ENCODE measurements at places on chromosomes 7 and 10. TPM values are rescaled to one million over a fixed set of nuclear protein-coding genes. Genes with fewer than 3 reads are reported as not detected.

The EPO gene
- not detected for total RNA-seq

DNA sequence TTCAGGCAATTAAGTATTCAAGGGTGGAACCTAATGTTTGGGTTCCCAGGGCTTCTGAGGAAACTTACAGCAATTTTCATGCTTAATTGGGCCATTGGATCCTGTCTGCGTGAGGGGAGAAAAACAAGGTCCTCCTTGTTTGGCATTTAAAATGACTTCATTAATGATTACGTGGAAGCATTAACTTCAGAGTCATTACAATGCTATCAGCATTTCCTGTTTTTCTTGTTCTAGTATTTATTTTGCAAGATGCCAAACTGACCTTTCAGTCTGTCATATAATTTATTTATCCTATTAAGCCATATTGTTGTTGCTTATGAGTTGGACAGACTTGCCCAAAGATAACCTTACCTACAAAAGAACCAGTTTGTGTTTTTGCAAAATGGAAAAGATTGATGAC is 324.1 kb upstream of the LRRN3 start:
- no peak overlapping the region for H3K27ac ChIP-seq
- H3K27me3 ChIP-seq, result no peaks in the 10 kb centered on the region
- no peaks in the 10 kb centered on the region for H3K4me1 ChIP-seq
- DNase-seq, result no peak
- H3K36me3 ChIP-seq, result no peaks in the 10 kb centered on the region

DNA sequence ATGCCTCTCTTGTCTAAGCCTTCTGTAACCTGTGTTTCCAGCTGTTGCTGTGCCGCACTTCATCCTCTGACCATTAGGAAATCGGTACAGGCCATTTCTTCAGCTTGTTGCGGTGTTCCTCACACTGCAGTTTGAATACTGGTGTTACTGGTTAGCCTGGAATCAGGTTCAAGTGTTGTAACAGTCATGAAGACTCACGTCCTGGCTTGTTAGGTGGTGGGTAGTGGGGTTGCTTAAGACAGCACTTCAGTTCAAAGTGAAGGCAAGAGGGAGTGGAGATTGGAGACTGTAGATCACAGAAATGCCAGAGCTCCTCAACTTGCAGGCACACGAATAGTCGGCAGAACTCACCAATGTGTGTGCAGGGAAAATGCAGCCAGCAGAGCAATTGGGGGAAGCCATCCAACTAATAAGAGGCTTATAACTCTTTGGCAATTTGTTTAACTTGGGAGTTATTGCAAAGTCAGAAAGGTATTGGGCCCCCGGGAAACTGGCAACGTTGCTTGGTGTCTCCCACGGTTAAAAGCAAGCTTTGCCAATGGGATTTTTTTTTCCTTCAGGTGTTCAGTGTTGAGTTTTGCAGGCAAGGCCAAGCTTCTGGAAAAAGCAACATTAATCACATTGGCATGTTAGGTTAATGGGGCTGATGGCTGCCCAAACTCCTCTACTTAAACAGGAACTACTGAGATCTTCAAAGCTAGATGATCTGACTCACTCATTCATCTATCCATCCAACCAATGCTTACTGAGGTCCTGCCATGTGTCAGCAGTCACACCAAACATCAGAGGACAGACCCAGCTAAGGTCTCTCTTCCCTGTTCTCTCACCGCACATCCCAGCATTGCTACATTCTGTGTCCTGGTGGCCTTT is 380.9 kb downstream of the GATA3 start:
- no peaks in the 10 kb centered on the region for H3K27me3 ChIP-seq
- H3K36me3 ChIP-seq, result no peaks in the 10 kb centered on the region
- no peaks in the 10 kb centered on the region for H3K4me1 ChIP-seq

- no peaks in the 10 kb centered on the region for H3K36me3 ChIP-seq
- no peak overlapping the region for H3K4me3 ChIP-seq
- H3K27ac ChIP-seq, result peak overlapping the region; percentile 67
- H3K27me3 ChIP-seq, result no peaks in the 10 kb centered on the region
- H3K4me1 ChIP-seq, result peaks cover 10% of the 10 kb centered on the region
- DNase-seq, result peak; percentile 5
Observed at GRCh38 chr7:131072505-131073091, 255.1 kb upstream of the MKLN1 start.

DNA sequence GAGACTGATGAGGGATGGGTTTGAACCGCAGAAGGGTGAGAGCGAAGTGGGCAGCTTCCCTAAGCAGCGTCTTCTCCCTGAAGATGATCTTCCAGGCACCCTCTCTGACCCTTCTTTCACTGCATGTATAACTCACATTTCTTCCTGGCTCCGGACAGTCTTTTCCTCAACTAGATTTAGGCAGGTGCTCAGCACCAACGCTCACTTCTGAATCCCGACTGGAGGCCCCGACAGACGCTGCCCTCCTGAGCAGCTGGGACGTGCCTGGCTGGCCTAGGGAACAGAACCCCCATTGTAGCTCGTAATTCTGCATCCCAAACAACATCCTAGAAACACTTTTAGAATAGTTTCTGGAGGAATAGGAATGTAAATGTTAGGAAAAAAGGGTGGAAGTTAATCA is 206.6 kb downstream of the DIP2C start:
- H3K36me3 ChIP-seq, result no peaks in the 10 kb centered on the region
- no peaks in the 10 kb centered on the region for H3K27me3 ChIP-seq
- no peaks in the 10 kb centered on the region for H3K4me1 ChIP-seq
- no peak overlapping the region for H3K27ac ChIP-seq
- DNase-seq, result no peak
- H3K4me3 ChIP-seq, result no peak overlapping the region

The LIPF gene
- not detected for total RNA-seq

The PNLIPRP2 gene
- total RNA-seq, result not detected

- no peaks in the 10 kb centered on the region for H3K36me3 ChIP-seq
- no peak overlapping the region for H3K27ac ChIP-seq
- H3K4me3 ChIP-seq, result no peak overlapping the region
Observed at GRCh38 chr10:1465418-1465911, 271.9 kb downstream of the ADARB2 start.

GRCh38 chr7:81140775-81141174 is 221.9 kb upstream of the SEMA3C start:
- H3K4me3 ChIP-seq, result no peak overlapping the region
- no peak overlapping the region for H3K27ac ChIP-seq
- no peaks in the 10 kb centered on the region for H3K4me1 ChIP-seq
- DNase-seq, result no peak
- H3K36me3 ChIP-seq, result no peaks in the 10 kb centered on the region
- H3K27me3 ChIP-seq, result no peaks in the 10 kb centered on the region

DNA sequence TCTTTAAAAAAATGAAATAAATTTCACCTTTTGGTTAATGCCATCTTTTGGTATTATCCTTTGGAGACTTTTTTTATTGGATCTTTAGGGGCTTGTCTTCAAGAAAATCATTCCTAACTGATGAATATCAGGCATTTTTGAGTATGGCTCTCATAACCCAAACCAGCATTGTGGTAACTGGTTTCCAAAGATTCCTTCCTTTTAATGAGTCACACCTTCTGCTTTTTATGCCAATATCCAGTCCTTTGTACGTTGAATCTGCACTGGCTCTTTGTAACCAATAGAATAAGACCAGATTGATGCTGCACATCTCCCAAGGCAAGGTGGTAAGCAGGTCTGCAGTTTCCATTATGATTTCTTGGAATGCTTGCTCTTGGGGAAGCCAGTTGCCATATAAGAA is 89.1 kb downstream of the GPR158 start:
- H3K27me3 ChIP-seq, result no peaks in the 10 kb centered on the region
- no peak overlapping the region for H3K4me3 ChIP-seq
- no peak for DNase-seq
- no peaks in the 10 kb centered on the region for H3K36me3 ChIP-seq

DNA sequence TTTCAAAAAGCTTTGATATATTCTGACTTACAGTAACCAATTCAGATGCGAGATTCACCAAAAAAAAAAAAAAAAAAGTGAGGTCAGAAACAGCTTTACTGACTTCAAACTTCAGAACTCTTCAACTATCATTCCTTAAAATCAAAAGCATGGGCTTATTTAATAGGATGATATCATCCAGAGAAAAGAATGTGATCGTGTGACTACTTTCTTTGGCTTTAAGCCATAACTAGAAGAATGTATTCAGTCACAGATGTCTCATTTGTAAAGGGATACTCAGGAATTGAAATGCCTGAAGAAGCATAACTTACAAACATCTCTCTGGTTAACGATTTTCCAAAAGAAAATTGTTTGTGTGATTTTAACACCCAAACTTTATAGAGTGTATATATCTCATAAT is 11.5 kb downstream of the TPK1 start:
- DNase-seq, result no peak
- H3K36me3 ChIP-seq, result no peaks in the 10 kb centered on the region
- no peaks in the 10 kb centered on the region for H3K27me3 ChIP-seq
- no peak overlapping the region for H3K4me3 ChIP-seq
- no peaks in the 10 kb centered on the region for H3K4me1 ChIP-seq

GRCh38 chr7:23594879-23595604 is 2.1 kb upstream of the CCDC126 start:
- H3K27ac ChIP-seq, result no peak overlapping the region
- H3K4me3 ChIP-seq, result no peak overlapping the region
- H3K27me3 ChIP-seq, result no peaks in the 10 kb centered on the region
- DNase-seq, result no peak

The TSPAN14 gene
- total RNA-seq, result 116 TPM

The PVRIG gene
- total RNA-seq, result 0.41 TPM

The ELMO1 gene
- 18.2 TPM for total RNA-seq

The FAM25G gene
- not detected for total RNA-seq

The PRKCQ gene
- total RNA-seq, result 7.3 TPM

The NEUROG3 gene
- not detected for total RNA-seq

The PPP1R3A gene
- total RNA-seq, result 0.08 TPM

The VWDE gene
- total RNA-seq, result 2.6 TPM

GRCh38 chr10:97019213-97019844 is 166.4 kb downstream of the SLIT1 start:
- H3K36me3 ChIP-seq, result no peaks in the 10 kb centered on the region
- no peak overlapping the region for H3K4me3 ChIP-seq
- no peak for DNase-seq
- no peak overlapping the region for H3K27ac ChIP-seq

DNA sequence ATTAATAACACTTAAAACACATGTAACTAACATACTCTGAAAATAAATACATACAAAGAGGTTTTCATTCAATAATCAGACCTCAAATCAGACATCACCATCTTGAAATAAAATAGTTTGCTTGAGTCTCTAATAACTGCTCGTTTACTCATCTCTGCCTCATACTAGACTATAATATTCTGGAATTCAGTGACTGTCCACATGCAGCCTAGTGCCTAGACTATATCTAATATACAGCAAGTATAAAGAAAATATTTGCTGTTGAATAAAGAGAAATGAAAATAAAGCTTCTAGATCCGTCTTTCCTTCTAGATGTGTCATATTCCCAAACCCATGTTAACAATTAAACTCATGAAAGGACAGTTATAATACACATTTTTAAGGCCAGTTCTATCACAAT is 236.3 kb upstream of the LRRN3 start:
- H3K36me3 ChIP-seq, result no peaks in the 10 kb centered on the region
- DNase-seq, result no peak
- H3K4me1 ChIP-seq, result no peaks in the 10 kb centered on the region
- no peak overlapping the region for H3K27ac ChIP-seq
- no peak overlapping the region for H3K4me3 ChIP-seq

GRCh38 chr10:133315847-133316246 is 7.1 kb downstream of the ZNF511 start:
- no peak for DNase-seq
- H3K4me3 ChIP-seq, result no peak overlapping the region
- no peak overlapping the region for H3K27ac ChIP-seq
- no peaks in the 10 kb centered on the region for H3K36me3 ChIP-seq

DNA sequence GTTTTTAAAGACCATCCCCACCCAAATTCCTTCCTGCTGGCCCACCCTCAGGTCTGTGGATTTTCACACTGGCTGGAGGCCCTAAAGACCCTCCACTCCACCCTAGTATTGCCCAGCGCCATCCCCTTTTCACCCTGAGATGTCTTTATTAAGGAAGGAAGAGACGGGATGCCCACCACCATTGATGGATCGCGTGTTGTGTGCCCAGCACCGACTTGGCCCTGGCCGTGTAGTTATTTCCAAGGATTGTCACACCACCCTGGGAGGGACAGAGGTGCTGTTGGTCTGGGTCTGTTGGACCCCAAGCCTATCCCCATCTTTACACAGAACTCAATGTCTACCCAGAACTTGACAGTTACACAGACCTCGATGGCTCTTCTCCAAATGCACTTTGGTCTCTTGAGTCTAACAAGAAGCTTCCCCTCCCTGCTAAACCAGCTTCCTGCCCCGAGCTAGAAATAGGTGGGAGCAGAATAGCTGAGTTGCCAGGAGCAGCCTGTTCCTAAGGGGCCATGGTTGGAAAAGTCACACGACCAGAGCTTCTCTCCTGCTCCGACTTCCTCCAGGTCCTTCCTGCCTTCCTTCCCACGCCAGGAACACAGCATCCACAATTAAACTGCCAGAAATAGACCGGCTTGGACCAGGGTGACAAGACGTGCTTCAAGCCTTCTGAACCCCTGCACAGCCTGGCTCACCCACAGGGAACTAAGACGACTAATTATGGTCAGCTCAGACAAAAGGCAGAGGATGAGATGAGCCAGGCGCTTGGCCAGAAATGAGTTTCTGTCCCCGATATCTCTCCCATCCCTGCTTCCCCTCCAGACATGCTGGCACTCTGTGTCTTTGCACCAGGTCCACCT is 139.5 kb upstream of the CHST15 start:
- no peaks in the 10 kb centered on the region for H3K27me3 ChIP-seq
- H3K36me3 ChIP-seq, result no peaks in the 10 kb centered on the region
- no peak for DNase-seq
- H3K4me1 ChIP-seq, result no peaks in the 10 kb centered on the region
- H3K27ac ChIP-seq, result no peak overlapping the region

GRCh38 chr10:121064491-121064890 is 213.3 kb downstream of the WDR11 start:
- no peaks in the 10 kb centered on the region for H3K36me3 ChIP-seq
- no peak overlapping the region for H3K4me3 ChIP-seq
- no peaks in the 10 kb centered on the region for H3K27me3 ChIP-seq
- H3K4me1 ChIP-seq, result no peaks in the 10 kb centered on the region
- no peak overlapping the region for H3K27ac ChIP-seq

Measured in left lung (tissue), 14 donors.